ENCODE measurements at places on chromosomes 7 and 10.
A peak's percentile ranks its signal among the peaks of the same experiment; 100 is the strongest.

GRCh38 chr10:113073549-113074189 lies 123.6 kb downstream of the TCF7L2 start:
- DNase-seq, result no peak

- DNase-seq, result no peak
Measured at GRCh38 chr7:155190688-155191087, 107.0 kb upstream of the INSIG1 start.

DNA sequence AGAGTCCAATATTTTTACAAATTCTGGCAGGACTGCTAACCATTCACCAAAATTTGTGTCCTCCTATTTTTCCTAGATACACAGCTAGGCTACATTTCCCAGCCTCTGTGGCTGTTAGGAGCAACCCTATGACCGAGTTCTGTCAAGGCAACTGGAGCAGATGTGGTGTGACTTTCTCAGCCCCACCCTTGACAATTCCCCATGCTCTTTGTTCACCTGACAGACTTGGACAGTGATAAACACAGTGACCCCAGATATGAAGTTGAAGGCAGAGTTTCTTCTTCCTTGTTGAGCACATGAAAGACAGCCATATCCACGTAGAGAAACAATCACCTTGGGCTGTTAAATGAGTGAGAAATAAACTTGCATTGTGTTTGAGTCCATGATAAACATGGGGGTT lies 1162.1 kb downstream of the SORCS3 start:
- DNase-seq, result no peak

- no peak for DNase-seq
Measured at GRCh38 chr10:124106241-124106879, 13.0 kb upstream of the CHST15 start.

DNA sequence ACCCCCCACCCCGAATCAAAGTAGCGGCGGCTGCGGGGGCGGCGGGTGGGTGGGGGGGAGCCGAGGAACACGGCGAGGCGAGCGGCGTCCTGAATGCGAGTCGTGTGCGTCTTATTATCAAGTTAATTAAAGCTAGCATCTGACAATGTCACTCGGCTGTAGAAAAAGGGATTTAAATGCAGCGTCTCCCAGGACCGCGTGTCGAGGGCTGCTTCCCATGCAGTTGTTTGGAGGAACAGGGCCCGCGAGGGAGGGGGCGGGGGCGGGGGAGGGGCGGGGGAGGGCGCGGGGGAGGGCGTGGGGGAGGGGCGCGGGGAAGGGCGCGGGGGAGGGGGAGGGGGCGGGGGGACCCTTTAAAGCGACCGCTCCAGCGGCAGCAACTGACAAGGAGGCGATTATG lies 2.7 kb upstream of the UNCX start:
- no peak for DNase-seq

DNA sequence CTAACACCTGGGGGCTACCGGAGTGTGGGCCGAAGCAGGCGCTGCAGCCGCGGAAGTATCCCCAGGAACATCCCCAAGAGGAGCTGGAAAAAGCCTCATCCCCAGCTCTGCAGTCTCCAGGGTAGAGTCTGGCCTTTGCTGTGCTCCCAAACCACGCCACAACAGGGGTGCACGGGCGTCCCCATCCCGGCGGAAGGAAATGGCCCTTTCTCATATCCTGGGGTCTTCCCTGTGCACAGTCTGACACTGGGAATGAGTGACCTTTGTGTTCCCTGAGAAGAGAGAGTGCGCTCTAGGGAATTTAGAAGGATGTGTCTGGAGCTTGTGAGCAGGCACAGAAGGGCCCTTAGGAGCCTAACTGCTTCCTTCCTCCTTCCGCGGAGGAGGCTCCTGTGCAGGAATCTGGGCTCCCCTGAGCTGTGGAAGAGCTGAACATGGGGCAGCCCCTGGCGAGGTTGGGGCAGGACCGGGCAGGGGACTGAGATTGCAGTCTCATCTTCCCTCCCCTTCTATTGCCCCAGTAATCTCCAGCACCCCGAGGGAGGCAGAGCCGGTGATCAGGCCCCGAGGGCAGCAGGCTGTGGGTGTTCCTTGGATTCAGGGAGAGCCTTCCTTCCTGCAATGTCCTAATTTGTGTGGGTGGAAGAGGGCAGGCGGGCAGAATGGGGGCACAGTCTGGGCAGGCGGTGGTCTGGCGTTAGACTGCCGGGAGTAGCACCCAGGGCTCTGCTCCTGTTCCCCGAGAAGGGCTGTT lies 1.3 kb downstream of the REPIN1 start:
- DNase-seq, result no peak

DNA sequence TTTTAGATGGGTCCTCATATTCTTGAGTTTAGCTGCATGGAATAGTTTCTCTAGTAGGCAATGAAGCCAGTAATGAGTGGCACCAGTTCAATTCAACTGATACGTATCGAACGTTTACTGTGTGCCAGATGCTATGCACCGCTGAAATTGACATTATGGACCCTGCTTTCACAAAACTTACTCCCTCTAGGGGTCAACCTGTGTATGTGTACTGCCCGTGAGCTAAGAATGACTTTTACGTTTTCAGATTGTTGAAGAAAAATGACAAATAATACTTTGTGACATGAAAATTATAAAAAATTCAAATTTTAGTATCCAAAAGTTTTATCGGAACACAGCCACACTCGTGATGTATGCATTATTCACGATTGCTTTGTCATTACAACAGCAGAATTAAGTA lies 95.5 kb downstream of the ZMYND11 start:
- DNase-seq, result no peak

- no peak for DNase-seq
Measured at GRCh38 chr7:117941138-117941810, 68.0 kb upstream of the CTTNBP2 start.

GRCh38 chr10:5581670-5582566 lies 57.2 kb downstream of the CALML3 start:
- no peak for DNase-seq

GRCh38 chr10:75407224-75407712 lies 5.7 kb upstream of the ZNF503 start:
- DNase-seq, result no peak

DNA sequence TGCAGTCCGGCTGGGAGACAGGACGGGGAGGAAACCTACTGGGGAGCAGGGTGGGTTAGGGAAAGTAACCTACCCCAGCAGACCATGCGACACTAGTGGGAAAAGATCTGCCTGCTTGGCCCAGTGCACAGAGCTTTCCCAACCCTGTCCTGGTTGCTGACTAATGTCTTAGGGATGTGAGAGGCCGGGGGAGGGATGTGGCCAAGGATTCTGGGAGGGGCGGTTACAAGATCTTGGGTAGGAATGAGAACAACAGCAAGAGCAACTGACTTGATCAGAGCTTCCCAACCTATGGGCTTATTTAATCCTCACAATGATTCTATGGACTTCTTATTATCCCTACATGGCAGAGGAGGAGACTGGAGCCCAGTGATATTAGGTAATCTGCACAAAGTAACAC lies 24.0 kb upstream of the EIF5AL1 start:
- DNase-seq, result no peak

- peak; percentile 20 for DNase-seq
Measured at GRCh38 chr10:84194424-84195043, at the start of gene CDHR1. CDHR1 (plus strand) TSS chr10:84194537; CDS start chr10:84194761, 224 bp downstream.

GRCh38 chr10:50426485-50426884 lies 175.2 kb upstream of the ASAH2 start:
- no peak for DNase-seq
